Stimulated activated CD4-positive, alpha-beta T cell treated with anti-CD3 and anti-CD28 coated beads, Interleukin-1b, Interleukin-23, amount 100 ng/mL, for 48 hours (primary cell): ENCODE measurements at places on chromosomes 6 and 20.
A peak's percentile ranks its signal among the peaks of the same experiment; 100 is the strongest.

GRCh38 chr20:3000852-3001523 lies 42.4 kb upstream of the GNRH2 start:
- DNase-seq, result no peak

- no peak for DNase-seq
Observed at GRCh38 chr20:48364688-48365421, 462.9 kb downstream of the PREX1 start.

- no peak for DNase-seq
Observed at GRCh38 chr20:25054995-25055629, 2.8 kb downstream of the ACSS1 start.

DNA sequence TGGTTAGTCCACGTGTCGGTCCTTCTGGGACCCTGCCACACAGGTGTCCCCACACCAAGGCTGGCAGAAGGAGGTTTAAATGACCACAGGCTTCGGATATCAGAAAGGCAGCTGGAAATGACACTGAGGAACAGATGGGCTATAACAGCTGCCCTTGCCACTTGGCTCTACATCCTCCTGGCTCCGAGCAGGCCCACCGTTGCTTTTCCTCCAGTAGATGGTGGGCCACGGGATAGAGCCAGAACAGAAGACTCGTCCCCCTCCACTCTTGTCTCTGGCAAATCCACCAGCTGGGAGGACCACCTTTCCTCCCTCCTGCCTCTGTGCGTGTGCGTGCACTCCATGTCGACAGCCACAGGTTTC lies 17.6 kb downstream of the WRNIP1 start:
- no peak for DNase-seq

DNA sequence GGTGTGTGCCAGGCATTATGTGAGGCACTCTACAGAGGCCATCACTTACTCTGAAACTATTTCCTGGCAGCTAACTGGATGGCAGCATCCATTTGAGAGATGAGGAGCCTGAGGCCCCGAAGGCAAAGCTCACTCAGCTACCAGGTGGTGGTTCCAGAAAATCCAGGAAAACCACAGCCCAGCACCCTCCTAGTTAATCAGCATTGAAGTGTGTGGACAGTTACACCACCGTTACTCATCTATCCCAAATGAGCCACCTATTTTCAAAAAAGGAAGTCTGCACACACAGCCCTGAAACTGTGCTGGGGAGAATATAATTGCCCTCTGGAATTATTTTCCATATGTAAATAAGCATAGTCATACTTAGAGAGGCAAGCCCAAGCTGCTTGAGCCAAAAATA lies 67.4 kb downstream of the CNBD2 start:
- no peak for DNase-seq

- peak; percentile 21 for DNase-seq
Observed at GRCh38 chr6:122400121-122400450, 634 bp downstream of the HSF2 start.

DNA sequence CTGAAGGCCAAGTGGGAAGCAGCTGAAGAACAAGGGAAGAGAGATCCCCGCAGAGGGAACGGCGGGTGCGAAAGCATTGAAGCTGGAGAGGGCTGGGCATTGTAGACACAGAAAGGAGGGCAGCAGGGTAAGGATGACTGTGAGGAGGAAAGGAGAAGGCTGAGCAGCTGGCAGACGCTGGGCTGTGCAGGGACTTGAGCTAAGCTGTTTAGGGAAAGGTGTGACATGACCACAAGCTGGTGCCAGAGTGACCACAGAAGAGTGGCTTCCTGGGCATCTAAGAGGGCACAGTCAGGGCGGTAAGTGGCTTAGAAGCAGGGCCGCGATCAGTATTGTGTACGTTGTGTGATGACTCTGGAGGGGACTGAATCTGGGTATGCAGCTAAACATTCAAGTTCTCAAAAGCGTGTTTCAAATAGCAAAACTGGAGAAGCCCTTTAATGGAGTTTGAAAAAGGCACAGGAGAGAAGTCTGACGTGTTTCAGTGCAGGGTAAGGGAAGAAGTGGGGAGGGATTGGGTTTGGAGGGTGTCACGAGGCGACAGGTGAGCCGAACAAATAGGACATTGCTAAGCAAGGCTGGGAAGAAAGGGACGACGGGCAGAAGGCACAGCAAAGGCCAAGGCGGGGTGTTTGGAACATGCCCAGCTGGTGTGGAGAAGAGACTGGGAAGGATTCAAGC lies 46.1 kb upstream of the ARFGEF2 start:
- DNase-seq, result no peak

- no peak for DNase-seq
Observed at GRCh38 chr6:144758602-144759001, 473.5 kb downstream of the UTRN start.

- peak; percentile 62 for DNase-seq
Observed at GRCh38 chr20:47357296-47358038, 968 bp upstream of the ZMYND8 start.

DNA sequence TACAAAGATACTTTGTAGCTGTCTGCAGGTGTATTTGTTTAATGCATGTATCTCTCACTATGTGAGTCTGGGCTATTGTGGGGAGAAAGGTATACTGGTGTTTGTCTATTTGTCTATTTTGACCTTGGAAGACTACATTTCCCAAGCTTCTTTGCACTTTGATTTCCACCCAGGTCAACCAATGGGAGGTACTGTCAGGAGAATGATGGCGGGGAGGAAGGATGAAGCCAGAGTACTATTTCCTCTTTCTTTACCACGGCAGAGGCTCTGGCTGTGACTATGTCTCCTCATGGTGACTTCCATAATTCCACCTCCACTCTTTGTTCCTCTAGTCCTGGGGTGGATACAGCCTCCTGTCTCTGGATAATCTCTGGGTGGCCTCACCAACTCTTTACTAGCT lies 23.1 kb downstream of the LBP start:
- DNase-seq, result no peak

GRCh38 chr6:152316024-152316423 lies 321.1 kb downstream of the SYNE1 start:
- DNase-seq, result no peak

GRCh38 chr6:114162691-114163347 lies 180.0 kb downstream of the HS3ST5 start:
- no peak for DNase-seq

- DNase-seq, result peak; percentile 51
Observed at GRCh38 chr20:59571551-59572314, 32.6 kb upstream of the PHACTR3 start.

GRCh38 chr20:22691369-22692118 lies 107.2 kb upstream of the FOXA2 start:
- DNase-seq, result peak; percentile 49

DNA sequence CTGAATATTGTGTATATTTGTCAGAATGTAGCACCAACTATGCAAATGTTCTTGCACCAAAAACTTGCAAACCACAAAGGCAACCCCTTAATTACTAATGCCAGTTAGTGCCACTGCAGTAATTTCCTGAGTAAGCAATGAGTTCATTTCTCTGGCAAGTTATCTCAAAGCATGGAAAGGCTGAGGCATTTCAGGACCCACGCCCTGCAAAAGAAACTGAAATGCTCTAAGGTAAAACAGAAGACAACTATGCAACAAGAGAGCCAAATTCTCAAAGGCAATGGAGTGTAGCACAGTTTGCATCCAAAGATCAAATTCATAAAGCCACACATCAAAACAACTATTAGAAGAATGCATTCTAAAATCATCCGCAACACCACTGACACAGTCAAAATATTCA lies 994.4 kb downstream of the EYS start:
- DNase-seq, result no peak

GRCh38 chr6:24534329-24534728 lies 39.6 kb downstream of the ALDH5A1 start:
- DNase-seq, result no peak

GRCh38 chr20:17142666-17143065 lies 84.2 kb upstream of the PCSK2 start:
- no peak for DNase-seq

DNA sequence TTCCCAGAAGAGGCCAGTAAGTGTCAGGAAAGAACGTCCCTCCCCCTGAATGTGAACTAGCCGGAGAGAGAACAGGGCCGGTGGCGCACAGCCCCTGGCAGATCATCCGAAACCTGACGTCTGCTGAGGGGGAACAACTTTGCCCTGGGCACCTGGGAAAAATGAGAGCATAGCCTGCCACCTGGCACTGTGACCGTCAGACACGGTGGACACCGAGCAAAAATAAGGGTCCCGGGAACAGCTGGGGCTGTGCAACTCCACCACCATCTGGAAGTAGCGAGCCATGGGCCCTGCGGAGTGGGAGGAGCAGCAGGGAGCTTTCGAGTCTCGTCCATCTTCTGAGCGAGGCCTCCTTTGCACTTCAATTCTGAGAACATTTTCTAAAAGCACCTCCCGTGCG lies 110.8 kb downstream of the EDN3 start:
- DNase-seq, result no peak

DNA sequence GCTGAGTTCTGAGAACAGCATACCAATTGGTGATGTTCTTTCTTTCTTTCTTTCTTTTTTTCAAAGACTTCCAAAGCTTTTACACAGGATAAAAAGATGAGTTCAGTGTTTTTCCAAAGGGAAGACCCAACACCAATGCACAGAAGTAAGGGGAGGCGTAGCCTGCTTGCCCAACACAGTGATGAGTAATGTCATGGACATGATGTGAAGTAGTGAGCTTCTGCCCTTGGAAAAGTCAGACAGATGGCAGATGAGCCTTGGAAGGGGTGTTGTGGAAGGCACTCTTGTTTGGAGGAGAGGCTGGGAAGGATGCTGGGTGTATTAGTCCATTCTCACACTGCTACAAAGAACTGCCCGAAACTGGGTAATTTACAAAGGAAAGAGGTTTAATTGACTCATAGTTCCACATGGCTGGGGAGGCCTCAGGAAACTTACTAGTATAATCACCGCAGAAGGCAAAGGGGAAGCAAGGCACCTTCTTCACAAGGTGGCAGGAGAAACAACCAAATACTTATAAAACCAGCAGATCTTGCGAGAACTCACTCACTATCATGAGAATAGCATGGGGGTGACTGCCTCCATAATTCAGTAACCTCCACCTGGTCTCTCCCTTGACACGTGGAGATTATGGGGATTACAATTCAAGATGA lies 12.6 kb downstream of the LRP11 start:
- DNase-seq, result no peak

DNA sequence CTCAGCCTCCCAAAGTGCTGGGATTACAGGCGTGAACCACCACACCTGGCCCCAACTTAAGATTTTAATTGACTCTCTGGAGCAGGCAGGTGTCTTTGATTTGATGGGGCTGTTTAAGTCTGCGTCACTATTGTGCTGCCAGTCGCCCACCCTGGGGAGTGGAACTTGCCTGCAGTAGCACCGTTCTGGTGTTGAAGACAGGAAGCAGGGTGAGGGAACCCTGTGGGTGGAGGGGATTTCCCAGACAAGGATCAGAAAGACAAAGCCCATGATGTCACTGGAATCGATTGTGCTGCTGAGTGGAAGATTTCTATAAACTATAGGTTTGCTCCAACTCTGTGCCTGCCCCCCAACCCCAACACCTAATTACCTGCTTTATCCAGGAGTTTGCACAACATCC lies 11.0 kb downstream of the ALDH8A1 start:
- DNase-seq, result peak; percentile 78

DNA sequence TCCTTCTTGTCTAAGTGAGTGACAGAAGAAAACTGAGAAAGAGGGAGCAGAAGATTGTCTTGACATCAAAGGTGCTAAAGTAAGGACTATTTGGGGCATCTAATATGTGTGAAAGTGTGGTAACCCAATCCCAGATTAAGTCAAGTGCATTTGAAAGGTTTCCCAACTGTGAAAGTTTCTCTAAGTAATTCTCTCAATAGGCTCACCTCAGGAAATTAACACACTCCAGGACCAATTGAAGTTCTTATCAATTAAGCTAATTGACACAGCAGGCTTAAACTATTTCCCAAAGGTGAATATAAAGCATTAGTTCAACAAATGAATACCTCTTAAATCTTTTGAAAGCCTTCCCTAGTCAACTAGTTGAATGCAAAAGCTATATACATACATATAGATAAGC lies 212.8 kb upstream of the FUT9 start:
- DNase-seq, result no peak

- DNase-seq, result no peak
Observed at GRCh38 chr6:68279793-68280557, 355.1 kb upstream of the ADGRB3 start.

GRCh38 chr6:29751480-29751879 lies 28.2 kb downstream of the HLA-F start:
- no peak for DNase-seq

DNA sequence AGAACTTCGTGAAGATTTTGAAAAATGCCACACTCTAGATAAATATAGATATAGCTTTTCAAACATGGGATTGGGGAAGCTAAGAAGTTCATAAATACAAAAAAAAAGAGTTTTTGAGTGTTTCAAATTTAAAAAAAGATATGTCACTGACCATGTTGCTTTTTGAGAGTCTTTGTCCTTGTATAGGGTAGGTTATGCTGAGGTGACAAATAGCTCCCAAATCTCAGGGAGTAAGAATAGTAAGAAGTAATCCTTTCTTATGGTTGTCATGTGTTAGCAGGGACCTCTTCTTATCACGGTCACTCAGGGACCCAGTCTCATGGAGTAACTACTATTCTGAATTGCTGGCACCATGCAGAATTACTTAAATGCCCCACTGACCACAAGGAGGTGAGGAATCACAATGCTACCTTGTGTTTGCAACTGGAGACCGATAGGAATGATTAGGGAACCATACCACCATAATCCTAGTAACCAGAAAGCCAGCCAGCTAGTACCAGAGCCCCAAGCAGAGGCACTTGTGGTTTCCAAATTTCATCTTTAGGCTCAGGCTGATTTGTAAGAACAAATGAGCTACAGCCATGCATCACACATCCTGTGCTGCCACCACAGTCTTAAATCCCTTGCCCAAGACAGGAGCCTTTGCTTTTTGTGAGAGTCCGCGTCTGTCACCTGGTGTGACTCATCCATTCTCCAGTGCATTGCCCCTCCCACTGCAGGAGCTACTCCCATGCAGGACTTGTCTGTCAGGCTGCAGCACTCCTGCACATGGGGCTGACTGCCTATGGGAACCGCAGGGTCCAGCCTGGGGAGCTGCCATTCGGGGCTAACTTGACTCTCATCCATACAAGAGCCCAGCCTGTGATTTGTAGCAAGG lies 42.4 kb upstream of the ADGRF4 start:
- DNase-seq, result peak; percentile 58

- DNase-seq, result no peak
Observed at GRCh38 chr20:55232647-55233046, 757.3 kb downstream of the DOK5 start.

DNA sequence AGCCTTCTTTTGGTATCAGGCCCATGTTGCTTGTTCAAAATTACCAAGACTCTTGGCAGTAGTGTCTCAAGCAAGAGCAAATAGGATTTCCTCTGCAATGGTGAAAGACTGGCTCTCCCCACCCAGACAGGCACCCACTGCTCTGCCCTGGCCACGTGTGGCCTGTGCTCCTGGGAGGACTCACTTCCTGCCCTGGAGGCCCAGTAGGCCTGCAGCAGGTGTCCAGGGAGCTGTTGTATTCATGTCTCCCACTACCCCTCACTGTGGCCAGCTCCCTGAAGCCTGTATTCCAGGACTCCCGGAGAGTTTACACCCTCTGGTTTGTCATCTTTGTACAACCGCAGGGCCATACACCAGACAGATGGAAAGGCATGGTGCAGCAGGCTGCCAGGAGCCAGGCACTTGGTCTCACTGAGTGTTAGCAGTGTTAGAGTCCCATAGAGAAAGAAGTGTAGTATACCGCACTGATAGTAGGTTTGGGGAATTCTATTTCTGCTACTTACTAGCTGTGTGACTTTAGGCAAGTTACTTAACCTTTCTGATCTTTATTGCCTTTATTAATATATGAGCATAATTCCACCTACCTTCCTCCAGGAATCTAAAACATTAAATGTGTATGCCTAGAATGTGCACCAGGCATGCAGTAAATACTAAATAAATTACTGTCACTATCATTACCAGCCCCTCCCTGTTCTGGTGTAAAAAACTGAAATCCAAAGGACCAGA lies 159.7 kb downstream of the TMEM242 start:
- no peak for DNase-seq
